ENCODE measurements at places on chromosomes 12 and 14. TPM values are rescaled to one million over a fixed set of nuclear protein-coding genes. Genes with fewer than 3 reads are reported as not detected.

- no peak for DNase-seq
Observed at GRCh38 chr14:93044121-93044520, 71.6 kb downstream of the ITPK1 start.

DNA sequence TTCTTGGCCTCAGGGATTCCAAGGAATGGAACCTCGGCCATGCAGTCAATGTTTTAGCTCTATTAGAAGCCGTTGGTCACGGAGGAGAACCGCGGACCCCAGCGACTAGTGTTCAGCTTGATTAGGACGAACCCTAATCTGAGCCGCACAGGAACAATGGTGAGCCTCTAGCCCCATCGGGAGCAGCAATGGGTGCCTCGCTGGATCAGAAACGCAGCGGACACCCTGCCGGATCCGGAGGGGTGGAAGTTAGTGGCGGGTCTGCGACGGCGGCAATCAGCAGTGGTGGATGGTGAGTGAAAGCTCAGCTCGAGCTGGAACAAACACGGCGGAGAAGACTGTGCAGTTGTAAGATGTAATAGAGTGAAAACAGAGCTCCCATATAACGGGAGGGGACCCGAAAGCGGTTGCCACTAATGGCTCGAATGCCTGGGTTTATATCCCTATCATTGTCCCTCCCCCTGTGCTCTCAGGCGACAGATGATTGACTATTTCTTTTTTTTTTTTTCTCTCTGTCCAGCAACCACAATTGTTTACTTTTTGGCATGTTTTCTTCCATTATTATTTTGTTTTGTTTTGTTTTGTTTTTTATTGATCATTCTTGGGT is 127.7 kb downstream of the ZNF664 start:
- no peak for DNase-seq

- DNase-seq = peak; percentile 87
Observed at GRCh38 chr14:93115069-93115820, 480 bp downstream of the ITPK1 start.

DNA sequence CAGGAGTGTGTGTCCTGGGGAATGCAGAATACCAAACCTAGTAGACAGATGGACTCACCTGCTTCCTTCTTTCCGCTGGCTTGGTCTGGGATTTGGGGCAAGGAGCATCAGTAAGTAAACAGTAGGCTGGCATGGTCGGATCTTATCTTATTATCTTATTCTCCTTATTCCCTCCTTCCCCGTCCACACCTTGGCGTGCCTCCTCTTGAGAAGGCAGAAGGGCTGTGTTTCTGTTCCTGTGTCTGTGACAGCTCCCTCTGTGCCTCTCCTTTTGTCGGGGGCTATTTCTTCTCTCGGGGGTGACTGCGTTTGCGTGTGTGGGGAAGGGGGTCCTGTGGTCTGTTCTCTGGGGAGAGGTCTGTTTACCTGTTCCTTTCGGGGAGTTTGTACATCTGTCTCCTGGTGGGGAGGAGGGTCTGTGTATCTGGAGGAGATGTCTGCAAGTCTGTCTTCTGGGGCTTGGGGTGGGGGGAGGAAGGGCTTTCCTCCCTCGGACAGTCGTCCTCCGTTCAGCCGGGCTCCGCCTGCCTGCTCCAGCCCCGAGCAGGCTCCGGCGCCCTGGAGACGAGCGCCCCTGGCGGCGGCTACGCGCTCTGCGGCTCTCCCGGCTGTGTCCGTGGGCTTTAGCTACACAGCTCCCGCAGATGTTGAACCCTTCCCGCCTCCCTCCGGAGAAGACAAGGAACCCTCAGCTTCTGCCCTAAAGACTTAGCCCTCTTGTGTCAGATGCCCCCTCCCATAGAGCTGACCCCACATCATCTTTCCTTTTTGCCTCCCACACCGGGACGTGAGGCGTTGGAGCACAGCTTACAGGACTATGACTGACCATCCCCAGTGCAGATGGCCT is 4.4 kb downstream of the KRT86 start:
- DNase-seq = peak; percentile 53

- no peak for DNase-seq
Observed at GRCh38 chr14:61568572-61569011, 126.7 kb upstream of the HIF1A start.

DNA sequence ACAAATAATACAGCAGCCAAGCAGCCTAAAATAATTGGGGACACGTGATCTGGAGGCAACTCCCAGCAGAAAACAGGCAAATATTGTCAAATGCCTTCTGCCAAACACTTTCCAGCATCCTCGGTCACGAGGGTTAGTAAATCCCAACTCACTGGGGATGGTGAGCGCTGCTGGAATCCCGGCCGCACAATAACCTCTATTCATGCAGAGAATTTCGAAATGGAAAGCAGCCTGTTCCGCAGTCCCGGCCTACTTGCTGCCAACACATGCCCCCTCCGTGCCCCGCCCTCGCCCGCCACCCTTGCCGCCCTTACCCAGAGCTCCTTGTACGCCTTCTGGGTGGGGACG is 62.2 kb downstream of the RFX4 start:
- DNase-seq = no peak

DNA sequence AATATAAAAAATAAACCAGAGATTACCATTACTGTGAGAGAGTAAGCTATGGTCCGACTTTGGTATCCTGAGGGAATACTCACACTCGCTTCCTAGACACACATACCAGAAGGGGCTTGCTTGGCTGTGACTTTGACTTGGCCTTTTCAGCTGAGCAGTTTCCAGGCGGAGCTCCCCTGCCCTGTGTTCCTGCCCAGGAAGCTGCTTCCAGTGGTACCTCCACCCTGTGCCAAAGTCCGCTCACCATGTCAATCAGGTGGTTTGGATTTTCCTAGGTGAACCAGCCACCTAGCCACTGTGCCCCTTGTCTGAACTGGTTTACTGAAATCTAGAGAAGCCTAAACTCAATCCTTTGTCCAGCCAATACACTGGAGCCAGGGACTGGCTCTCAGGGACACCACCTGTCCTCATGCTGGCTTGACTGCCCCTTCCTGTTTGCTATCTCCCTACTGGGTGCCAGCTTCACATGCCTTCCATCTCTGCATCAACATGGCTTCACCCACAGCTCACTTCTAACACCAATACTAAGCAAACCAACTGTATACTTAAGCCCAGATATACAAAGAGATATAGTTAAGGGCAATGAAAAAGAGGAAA is 28.6 kb downstream of the MAX start:
- no peak for DNase-seq

DNA sequence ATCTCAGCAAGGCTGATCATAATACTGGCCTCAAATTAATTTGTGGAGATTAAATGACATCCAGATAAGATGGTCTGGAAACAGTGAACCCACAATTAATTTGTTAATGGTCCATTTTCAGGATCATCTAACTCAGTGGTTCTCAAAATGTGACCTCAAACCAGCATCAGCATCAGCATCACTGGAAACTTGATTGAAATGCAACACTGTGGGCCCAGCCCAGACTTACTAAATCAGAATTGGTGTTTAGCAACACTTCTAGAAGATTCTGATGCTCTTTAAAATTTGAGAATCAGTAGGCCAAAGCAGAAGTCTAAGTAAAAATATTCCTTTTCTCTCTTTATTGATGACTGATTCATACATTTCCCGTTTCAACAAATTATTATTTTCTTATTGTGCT is 10.7 kb upstream of the KRT82 start:
- DNase-seq = no peak

DNA sequence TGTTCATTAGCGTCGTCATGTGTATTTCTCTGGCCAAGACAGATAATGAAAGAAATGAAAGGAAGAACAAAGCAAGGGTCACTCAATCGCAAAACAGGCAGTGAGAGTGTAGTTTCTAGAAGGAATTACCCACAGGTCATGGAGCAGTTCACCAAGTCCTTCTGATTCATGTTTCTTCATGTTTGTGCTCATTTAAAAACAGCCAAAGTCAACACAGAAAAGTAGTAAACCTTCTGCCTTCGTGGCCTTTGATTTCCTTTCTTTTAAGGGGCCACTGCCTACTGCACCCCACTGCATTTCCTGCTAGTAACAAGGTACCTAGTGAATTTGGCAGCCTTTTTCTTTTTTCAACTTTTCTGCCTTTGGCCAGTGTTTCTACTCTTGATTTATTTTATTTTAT is 75.1 kb downstream of the KCNK13 start:
- DNase-seq = no peak

DNA sequence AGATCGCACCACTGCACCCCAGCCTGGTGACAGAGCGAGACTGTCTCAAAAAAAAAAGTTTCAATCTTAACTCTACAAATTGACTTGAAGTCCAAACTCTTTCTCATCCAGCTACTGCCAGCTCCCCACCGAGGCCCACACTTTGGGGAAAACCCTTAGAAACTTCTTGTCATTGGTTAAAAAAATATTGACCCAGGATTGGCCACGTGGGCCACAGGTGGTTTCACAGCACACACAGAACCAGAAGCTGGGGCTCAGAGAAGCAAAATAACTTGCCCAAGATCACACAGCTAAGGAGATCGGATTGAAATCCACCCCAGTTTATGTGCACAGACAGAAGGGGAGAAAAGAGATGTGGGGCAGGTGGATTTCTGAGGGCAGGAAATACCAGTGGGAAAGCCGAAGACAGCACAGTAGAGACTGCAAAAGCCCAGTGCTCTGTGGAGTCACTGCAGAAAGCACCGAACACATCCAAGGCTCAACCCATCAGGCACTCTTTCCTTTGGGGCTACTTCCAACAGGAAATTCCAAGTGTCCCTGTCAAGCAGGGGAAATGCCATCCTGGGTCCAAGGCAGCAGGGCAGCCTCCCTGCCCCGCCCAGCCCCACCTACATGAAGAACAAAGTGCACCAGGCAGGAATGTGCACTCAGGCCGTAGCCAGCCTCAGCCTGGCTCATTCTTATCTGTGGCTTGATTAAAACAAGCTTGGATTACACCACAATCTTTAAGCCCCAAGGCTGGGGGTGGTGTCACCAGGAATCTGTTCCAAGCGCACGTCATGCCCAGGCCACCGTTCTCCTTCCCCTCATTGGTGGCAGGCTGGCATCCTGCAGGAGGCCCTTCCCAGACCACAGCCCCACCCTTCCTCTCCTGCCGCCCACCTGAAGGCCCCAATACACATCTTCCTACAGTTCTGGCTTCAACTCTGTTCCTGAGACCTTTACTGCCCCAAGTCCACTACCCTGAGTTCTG is 72.5 kb downstream of the ITPK1 start:
- no peak for DNase-seq

GRCh38 chr12:75183967-75184366 is 25.7 kb downstream of the KCNC2 start:
- no peak for DNase-seq

- no peak for DNase-seq
Observed at GRCh38 chr12:55280991-55281390, 15.4 kb downstream of the OR6C6 start.

DNA sequence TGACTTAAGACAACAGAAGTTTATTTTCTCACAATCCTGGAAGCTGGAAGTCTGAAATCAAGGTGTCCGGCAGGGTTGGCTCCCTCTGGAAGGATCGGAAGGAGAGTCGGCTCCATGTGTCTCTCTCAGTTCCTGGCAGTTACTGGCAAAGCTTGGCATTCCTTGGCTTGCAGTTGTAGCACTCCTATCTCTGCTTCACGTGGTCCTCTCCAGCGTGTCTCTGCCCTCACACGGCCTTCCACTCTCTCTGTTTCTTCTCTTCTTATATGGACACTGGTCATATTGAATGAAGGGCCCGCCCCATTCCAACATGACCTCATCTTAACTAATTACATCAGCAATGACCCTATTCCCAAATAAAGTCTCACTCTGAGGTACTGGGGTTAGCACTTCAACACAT is 60.1 kb upstream of the TUNAR start:
- no peak for DNase-seq

- DNase-seq = no peak
Observed at GRCh38 chr12:115572440-115572839, 705.1 kb downstream of the MED13L start.

GRCh38 chr12:109738878-109739665 is 25.4 kb downstream of the FAM222A start:
- DNase-seq = no peak

GRCh38 chr12:107200394-107200793 is 107.0 kb upstream of the CRY1 start:
- DNase-seq = no peak

- DNase-seq = no peak
Observed at GRCh38 chr12:6067152-6067916, 57.1 kb downstream of the VWF start.

- DNase-seq = no peak
Observed at GRCh38 chr14:94041551-94042346, 15.6 kb downstream of the OTUB2 start.

DNA sequence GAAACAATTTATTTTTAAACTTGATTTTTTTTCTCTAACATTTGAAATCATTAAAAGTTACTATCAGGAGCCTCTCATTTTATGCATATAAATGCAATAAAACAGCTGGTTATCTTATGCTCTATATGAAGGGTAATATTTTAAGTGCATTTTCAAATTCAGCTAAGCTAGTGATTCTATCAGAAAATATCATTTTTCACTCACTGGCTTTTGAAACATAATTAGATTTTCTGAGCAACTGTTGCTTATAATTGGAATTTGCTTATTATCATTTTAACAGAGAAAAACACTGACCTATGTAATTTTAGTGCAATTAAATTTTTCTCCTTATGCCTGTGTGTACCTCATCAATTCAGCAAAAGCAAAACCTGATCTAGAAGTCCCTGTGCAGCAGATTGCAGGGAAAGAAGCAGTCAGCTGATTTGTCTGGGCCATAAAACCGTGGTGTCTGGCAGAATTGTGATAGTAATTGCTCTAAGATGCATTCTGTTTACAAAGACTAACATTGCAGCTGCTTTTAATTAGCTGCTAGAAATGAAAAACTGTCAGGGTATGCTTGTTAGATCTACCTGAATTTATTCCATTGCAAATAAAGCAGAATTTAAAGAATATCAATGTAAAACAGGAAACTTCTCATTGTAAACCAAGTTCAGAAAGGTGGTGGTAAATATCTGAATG is 75.0 kb downstream of the BICD1 start:
- DNase-seq = no peak

- DNase-seq = no peak
Observed at GRCh38 chr12:44389038-44389437, 487.1 kb downstream of the NELL2 start.

DNA sequence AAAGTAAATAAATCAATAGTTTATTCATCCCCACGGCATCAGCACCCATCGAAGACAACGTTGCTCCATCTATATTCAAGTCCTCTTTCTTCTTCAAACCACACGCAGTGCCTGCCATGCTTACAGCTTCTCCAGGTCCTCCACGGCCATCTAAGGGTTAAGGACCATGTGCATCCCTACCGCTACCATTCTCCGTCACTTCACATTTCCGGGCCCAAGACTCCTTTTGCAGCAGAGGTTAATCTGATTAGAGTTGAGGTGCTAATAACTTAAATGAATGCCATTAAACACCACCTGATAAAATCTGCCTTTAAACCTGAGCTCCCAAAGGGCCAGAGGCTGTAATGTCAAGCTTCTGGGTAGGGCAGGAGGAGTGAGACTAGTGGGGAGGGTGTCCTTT is 79.7 kb upstream of the CCND2 start:
- DNase-seq = no peak

The NKX2-1 gene
- not detected for total RNA-seq

The PIANP gene
- total RNA-seq = under 0.01 TPM

The ZDHHC22 gene
- not detected for total RNA-seq

The CBLN3 gene
- 0.54 TPM for total RNA-seq

The CAPZA3 gene
- not detected for total RNA-seq

Data from hematopoietic multipotent progenitor cell (in vitro differentiated cells).